ENCODE measurements at places on chromosomes 1 and 21.

GRCh38 chr1:5998051-5998905 lies 6.1 kb upstream of the NPHP4 start:
- H3K4me1 ChIP-seq = peaks cover 6% of the 10 kb centered on the region
- H3K27ac ChIP-seq = no peak overlapping the region
- H3K4me3 ChIP-seq = no peak overlapping the region

GRCh38 chr1:103761896-103762295 lies 12.2 kb downstream of the AMY1C start:
- H3K4me3 ChIP-seq = no peak overlapping the region
- no peaks in the 10 kb centered on the region for H3K36me3 ChIP-seq
- H3K27ac ChIP-seq = no peak overlapping the region
- DNase-seq = no peak
- H3K4me1 ChIP-seq = no peaks in the 10 kb centered on the region
- no peaks in the 10 kb centered on the region for H3K27me3 ChIP-seq

DNA sequence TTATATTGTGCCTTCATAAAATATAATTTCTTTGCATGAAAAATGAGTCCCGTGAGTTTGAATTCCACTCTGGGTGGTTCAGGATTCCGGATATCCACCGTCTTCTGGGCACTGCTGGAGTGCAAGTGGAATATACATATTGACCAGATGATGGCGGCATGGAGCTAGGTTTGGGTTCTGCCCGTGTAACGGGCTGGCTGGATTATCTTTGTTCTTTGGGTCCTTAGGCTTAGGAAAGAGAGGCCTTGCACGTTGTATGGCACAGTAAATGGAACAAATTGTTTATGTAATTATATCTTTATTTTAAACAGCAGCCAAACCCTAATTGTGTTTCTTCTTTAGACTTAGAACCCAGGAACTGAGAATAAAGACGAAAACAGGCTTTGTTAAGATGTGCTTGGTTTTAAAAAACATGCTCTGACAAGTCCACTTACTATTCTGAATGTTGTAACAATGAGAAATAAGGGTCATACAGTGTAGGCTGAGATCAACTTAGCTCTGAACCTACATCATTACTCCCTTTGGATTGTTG lies 13.5 kb upstream of the ACBD6 start:
- DNase-seq = peak; percentile 57
- H3K36me3 ChIP-seq = no peaks in the 10 kb centered on the region
- no peak overlapping the region for H3K4me3 ChIP-seq
- H3K4me1 ChIP-seq = peaks cover 5% of the 10 kb centered on the region

- no peaks in the 10 kb centered on the region for H3K36me3 ChIP-seq
- H3K27me3 ChIP-seq = no peaks in the 10 kb centered on the region
- no peak overlapping the region for H3K27ac ChIP-seq
- H3K4me1 ChIP-seq = no peaks in the 10 kb centered on the region
Measured at GRCh38 chr1:87899017-87899416, 570.3 kb downstream of the LMO4 start.

All from astrocyte (in vitro differentiated cells and primary cell).